ENCODE measurements at places on chromosomes 13 and 19.

DNA sequence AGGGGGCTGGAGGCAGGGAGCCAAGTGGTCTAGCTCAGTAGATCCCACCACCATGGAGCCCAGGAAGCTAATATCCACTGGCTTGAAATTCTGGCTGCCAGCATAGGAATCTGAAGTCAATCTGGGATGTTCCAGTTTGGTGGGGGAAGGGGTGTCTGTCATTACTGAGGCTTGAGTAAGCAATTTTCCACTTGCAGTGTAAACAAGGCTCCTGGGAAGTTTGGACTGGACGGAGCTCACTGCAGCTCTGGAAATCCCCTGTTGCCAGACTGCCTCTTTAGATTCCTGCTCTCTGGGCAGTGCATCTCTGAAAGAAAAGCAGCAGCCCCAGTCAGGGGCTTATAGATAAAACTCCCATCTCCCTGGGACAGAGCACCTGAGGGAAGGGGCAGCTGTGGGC, 349.2 kb upstream of the KLHL1 start:
- peak; percentile 10 for DNase-seq

DNA sequence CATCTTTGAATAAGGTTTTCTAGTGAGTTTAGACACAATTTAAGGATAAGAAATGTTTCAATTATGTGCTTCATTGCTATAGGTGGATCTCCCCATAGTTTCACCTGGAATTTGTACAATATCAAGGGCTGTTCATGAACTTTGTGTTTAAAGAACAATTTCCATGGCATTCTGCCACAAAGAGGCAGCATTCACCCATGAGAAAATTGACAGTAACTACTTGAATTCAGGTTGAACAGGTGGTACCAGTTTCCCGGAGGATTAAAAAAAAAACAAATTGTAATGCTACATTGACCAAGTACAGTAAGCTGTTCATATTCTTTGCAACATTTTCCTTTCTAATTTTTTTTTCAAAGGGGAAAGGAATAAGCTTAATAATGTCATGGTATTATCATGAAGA, 9.1 kb downstream of the SLITRK5 start:
- DNase-seq, result peak; percentile 86

- peak; percentile 87 for DNase-seq
Measured at GRCh38 chr19:38684078-38684861, 36.8 kb downstream of the ACTN4 start.

DNA sequence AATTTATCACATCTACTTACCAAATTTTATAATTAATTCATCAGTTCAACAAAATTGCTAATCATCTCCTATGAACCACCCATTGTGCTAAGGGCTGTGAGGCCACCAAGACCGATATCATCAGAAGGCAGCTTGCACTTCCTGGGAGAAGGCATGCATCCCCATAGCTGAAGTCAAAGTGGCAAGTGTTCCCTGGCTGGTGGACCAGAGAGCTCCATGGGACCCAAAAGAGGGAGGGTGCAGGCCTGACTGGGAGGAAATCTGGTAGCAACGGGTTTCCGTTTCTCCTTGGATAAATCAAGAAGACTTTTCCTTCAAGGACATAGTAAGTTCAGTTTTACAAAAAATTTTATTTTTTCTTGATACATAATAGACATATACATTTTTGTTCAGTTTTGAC, 325.2 kb downstream of the FGF9 start:
- no peak for DNase-seq

DNA sequence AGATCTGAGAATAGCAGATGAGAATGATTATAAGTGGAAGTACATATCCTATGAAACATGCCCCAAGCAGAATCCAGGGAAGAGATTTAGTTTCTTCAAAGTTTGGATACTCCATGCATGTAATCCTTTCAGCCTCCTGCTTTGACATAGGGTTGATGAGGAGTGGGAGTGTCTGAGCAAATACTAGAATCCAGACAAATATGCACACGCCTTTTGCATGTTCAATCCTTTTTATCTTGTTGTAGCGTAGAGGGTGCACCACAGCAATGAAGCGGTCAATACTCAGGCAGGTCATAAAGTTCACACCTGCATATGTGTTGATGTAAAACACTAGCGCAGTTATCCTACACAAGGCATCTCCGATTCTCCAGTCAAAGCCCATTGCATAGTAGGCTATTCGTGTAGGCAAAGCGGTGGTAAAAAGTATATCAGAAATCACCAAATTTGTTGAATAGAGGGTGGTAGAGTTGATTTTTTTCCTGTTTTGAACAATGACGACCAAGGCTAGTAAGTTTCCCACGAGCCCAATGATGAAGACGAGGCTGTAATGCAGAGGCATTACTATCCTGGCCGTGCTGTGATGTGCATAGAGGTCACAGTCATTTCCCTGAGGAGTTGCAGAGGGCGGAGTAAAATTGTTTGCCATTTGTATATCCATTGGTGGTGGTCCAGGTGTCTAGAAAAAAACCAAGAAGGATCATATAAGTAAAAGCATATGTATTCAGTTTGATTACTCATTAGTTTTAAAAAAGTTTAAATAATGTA, 11.5 kb downstream of the GPR183 start:
- no peak for DNase-seq

- DNase-seq, result peak; percentile 92
Measured at GRCh38 chr13:107867701-107868661, 347.4 kb downstream of the LIG4 start.

Measured in SHP77 (cell line).